ENCODE measurements at places on chromosomes 7 and 10.

DNA sequence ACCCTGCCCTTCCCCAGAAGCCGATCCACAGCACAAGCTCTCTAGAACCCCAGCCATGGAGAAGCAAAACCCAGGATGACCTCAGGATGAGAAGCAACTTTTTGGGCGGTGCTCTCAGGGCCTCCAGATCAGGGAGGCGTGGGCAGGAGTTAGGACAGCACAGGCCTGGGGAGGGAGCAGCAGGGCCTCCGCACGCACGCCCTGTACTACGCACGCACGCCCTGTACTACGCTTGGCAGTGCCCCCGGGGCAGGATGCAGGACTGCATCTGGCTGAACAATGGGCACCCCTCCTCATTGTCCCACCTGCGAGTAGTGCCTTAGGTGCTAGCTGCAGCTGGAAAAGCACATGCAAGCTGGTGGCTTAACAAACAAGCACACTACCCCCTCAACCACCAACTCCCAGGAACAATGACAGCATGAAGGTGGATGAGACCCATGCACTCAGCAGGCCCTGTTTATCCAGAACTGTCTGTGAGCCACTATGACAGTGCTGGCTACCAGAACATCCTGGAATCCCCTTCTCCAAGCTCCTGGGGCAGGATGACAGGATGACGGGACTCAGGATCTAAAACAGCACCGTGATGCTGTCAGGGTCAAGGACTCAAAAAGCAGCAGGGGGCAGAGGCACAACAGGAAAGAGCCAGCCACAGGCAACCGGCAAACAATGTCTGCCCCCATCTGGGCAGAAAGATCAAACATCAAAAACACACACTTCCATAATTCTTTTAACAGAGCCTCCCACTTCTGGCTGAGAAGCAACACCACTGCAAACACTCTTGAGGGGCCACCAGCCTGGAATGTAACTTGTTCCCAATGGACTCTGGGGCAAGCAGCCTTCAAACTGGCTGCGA, 11.8 kb downstream of the PODXL start:
- peak; percentile 80 for DNase-seq

DNA sequence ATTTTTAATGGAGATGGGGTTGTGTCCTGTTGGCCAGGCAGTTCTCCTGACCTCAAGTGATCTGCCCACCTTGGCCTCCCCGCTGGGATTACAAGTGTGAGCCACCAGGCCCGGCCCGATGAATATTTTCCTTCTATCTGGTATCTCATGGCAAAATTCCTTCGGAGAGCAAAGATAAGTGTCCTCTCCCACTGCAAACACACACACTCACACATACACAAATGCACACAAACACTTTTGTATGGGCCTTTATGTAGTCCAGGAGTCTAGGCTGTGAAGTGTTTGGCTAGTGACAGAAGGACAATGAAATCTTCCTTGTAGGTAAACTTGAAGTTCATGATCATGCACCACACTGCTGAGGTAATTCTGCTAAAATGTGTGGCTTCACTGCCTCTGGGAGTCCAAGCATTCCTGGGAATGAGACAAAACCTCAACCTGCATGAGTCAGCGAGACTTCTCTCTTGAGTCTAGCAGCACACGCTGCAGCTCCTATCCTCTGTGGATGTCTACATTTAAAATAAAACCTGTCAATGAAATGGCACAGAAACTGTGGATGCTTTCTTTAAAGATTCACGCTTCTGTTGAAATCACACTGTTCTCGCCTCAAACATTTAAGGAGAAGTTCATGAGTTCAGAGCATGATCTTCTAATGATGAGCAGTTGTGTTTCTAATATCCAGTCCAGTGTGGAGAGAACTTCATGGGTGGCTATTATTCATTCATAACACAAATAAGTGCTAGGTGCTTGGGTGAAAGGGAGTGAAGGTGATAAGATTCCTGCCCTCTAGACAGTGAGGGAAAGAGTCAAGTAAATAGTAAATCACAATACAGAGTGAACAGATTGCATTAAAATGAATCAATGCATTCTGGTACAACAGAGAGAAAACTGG, 96.5 kb downstream of the NRP1 start:
- DNase-seq, result no peak

DNA sequence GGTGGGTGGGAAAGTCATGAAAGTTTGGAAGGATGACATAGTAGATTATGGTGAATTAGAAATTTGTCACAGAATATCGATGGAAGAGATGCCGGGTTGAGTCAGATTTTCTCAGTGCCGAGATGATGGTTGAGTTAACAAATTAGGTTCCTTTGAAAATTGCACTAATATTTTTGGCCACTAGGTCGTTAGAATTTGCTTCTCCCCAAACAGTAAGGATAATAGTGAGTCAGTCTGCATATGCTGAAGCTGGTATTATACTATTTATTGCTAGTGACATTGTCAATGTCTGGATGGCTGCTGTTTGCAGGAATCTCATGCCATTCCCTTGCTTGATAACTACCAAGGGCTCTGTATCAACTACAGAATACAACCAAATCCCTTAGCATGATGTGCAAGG, 37.7 kb upstream of the MINDY3 start:
- no peak for DNase-seq

DNA sequence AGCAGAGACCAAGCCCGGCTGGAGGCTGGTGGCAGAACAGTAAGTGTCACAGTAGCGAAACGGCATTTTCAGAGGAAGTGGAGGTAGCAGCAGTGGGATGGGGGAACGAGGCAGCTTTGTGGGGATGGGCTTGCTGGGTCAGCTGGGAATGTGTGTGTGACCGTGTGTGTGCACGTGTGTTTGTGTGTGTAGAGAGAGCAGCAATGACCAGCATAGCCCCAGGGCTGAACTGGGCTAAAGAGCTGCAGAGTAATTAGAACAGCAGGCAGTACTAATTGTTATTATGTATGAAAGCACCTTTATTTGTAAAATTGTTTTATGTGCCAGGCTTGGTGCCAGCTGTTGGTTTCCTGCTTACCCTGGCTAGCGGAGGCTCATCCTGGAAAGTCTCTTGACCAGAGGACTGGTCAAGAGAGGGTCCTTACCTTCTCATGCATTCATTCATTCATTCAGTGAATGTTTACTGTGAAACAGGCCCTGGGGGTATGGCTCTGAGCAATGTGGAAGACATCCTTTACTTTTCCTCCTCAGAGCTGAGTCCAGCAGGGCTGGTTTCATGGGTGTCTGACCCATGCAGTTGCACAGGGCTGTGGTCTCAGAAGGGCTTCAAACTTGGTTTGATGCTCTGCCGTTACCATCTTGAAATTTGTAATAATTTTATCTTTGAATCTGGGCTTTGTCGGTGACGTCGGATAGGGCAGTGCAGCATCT, 184.6 kb downstream of the SEC23IP start:
- peak; percentile 94 for DNase-seq

GRCh38 chr7:157297185-157297584, 39.6 kb upstream of the DNAJB6 start:
- DNase-seq, result peak; percentile 68

DNA sequence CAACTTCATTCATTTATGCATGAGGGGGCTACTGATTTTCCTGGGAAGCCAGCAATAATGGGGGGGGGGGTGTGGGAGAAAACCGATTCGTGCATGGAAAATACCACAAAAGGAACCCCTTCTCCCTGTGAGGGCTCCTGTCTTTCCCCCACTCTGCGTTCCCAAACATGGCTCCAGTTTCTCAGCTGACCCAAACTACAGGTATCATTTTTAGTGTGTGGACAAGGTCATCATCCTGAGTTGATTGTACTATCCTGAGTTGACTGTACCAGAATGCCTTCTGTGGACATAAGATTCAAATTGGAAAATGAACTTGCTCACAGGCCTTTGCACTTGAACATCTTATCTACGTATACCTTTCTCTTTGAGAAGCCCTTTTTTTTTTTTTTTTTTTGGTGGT, 49.9 kb downstream of the ZRANB1 start:
- no peak for DNase-seq

DNA sequence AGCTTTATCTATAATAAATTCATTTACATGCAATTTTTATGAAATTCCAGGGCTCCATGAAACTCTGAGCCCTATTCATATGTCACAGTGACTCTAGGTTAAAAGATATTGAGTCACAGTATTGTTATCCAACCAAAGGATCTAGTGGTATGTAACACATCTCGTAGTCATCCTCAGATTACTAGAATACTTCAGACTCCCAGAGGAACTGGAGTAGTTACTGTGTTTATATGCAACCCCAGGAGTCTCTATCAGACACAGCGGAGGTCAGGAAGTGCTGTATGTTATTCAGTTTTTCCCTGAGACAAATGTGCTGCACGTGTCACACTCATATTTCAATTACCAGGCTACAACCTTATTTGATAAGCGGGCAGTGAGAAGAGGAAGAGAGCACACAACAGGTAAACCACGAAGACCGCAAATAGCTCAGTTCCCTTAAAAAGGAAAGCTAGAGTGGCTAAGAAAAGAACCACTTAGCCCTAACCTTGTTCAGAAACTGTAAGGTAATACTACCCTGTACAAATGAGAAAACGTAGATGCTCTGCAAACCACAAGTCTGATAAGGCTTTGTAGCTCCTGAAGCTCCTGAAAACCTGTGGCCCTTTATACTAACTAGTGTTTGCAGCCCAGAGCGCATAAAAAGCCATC, 114.0 kb upstream of the CNTNAP2 start:
- DNase-seq, result no peak

DNA sequence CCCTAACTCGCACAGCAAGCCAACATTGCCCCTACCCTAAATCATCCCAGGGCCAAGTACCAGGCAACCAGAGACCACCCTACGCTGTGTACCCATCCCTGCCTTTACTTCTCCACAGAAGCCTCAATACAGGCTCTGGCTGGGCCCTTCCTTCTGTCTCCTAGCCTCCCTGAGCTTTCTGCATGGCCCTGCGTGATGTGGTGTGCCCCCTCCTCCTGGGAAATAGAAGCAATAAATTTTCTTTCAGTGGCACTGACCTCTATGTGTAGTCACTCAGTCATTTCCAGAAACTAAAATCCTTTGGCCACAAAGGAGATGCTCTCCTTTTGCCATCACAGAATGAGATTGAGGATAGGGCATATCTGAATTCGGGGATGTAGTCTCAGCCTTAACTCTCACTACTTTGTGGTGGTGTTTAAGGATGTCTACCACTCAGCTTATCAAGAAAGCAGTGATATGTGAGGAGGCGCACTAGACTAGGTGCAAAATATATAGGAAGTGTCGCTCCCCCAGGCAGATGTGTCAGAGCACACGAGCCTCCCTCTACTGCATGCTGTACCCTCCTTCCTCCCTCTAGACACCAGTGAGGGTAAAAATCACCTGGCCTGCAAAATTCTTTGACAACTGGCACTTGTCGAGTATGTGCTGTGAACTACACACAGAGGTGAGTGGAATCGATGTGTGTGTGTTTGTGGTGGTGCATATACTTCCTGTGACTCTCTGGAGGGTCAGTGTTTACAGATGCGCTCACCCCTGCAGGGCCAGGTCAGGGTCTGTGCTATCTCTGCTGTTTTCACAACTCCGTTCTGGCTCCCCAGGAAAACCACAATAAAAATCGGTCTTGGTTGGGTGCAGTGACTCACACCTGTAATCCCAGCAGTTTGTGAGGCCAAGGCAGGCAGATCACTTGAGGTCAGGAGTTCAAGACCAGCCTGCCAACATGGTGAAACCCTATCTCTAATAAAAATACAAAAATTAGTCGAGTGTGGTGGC, 825.9 kb upstream of the IGFBP3 start:
- DNase-seq, result no peak

- DNase-seq, result no peak
Measured at GRCh38 chr10:28674782-28675181, 2.5 kb upstream of the BAMBI start.

- DNase-seq, result no peak
Measured at GRCh38 chr10:118445535-118445934, 103.4 kb upstream of the FAM204A start.

DNA sequence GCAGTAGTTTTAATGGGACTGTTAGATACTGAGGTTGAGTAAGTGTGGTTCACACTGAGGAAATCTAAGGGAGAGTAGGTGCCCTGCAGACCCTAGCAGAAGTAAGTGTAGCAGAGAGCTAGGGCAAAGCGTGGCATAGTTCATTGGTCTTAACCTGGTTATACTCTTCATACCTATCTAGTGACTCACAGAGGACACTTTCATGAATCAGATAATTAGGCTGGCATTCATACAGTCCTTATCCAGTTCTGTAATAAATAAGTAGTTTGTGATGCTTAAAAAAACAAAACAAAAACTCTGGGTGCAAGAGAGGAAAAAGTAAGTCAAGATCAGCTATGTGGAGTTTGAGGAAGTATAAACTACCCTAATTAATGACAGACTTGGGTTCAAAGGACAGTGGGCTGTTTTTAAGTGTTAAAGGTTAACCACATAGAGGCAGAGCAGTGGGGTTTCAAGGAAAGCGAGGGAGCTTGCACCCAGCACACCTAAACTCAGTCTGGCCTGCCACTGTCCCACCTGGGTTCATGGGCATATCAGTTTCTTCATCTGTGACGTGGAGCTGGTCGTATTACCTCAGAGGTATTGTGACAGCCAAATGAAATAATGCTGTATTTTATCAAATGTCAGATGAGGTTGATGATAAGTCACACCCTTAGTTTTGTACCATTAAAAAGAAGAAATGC, 27.1 kb downstream of the LMTK2 start:
- DNase-seq, result no peak

GRCh38 chr7:80883154-80884025, 35.5 kb downstream of the SEMA3C start:
- DNase-seq, result no peak

DNA sequence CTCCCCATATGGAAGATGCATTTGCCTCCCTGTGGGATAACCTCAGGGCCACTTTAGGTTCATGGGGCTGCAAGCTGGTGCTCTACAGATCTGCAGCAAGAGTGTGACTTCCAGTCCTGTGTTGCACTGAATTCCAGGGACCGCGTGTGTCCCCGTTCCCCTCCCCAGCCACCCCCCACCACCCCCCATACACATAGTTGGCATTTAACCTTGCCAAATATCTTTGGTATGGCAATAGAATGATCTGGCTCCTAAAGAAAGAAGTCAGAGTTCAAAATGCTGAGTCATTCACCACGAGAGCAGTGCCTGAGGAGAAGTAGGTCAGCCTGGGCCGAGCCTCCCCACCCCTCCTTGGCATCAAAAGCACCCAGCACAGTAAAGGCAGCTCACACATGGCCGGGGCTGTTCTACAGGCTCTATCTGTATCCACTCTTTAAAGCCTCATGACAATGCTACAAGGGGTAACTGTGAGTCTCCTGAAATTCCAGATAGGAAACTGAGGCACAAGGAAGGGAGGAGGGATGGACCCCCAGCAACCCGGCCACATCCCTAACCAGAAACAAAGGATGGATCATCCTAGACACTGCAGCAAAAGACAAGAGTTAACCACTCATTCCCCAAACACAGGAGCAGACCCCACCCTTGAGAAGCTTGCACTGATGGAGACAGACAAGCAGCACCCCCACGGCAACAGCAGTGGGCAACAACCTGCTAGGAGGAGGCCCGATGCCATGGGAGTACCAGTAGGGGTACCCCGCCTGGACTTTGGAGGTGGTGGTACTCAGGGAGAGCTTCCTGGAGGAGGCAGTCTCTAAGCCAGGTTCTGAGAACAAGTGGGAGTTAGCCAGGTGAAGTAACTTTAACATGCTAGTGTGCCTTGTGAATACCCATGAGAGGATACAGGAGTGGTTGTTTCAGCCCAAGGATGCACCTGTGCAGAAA, 70.3 kb upstream of the NANOS1 start:
- DNase-seq, result no peak
